ENCODE measurements at places on chromosomes 1 and 21. TPM values are rescaled to one million over a fixed set of nuclear protein-coding genes. Genes with fewer than 3 reads are reported as not detected.

GRCh38 chr1:234608025-234608910 lies 1.7 kb downstream of the IRF2BP2 start:
- H3K4me1 ChIP-seq, result peaks cover 69% of the 10 kb centered on the region
- H3K27me3 ChIP-seq, result no peaks in the 10 kb centered on the region
- peaks cover 28% of the 10 kb centered on the region for H3K36me3 ChIP-seq
- H3K4me3 ChIP-seq, result peak overlapping the region; percentile 93
- peak overlapping the region; percentile 99 for H3K27ac ChIP-seq

DNA sequence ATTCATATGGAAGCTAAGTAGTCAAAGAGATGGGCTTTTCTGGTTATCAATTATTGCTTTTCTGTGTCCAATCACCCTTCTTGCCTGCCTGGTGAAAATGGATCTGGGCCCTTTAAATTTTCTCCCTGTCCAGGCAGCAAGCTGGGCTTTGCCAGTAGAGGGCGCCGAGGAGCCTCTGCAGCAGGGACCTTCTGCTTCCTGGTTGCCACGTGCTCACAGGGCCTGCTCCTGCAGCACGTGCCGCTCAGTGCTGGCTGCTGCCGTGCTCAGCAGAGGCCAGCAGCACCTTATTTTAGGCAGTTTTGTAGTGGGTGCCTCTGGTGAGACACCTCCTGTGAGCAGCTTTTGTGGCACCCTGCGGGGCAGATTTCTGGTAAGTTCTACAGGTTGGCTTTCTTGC lies 4.0 kb downstream of the ACTL8 start:
- no peak for DNase-seq
- H3K4me3 ChIP-seq, result no peak overlapping the region
- no peaks in the 10 kb centered on the region for H3K4me1 ChIP-seq
- H3K36me3 ChIP-seq, result no peaks in the 10 kb centered on the region
- H3K27ac ChIP-seq, result no peak overlapping the region

DNA sequence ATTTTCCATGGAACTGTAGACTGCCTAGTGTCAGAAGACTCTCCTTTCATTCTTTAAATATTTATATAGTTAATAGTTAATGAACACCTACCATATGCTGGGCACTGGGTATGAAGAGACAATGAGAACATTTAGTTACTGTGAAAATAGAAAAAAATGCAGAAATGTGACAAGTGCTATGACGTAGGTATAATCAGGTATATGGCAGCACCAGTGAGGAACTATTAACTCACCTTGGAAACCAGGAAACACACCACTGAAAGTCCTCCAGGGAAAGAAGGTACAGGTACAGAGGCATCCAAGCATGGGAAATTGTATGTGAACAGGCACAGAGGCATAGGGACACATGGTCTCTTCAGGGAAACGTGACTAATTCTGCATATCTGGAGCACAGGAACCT lies 42.3 kb downstream of the DPT start:
- no peak for DNase-seq
- peaks cover 27% of the 10 kb centered on the region for H3K4me1 ChIP-seq
- H3K36me3 ChIP-seq, result peaks cover 6% of the 10 kb centered on the region
- no peak overlapping the region for H3K4me3 ChIP-seq
- H3K27me3 ChIP-seq, result no peaks in the 10 kb centered on the region

Gene TARS2
- 13.6 TPM for total RNA-seq

Gene SPRR2A
- not detected for total RNA-seq

DNA sequence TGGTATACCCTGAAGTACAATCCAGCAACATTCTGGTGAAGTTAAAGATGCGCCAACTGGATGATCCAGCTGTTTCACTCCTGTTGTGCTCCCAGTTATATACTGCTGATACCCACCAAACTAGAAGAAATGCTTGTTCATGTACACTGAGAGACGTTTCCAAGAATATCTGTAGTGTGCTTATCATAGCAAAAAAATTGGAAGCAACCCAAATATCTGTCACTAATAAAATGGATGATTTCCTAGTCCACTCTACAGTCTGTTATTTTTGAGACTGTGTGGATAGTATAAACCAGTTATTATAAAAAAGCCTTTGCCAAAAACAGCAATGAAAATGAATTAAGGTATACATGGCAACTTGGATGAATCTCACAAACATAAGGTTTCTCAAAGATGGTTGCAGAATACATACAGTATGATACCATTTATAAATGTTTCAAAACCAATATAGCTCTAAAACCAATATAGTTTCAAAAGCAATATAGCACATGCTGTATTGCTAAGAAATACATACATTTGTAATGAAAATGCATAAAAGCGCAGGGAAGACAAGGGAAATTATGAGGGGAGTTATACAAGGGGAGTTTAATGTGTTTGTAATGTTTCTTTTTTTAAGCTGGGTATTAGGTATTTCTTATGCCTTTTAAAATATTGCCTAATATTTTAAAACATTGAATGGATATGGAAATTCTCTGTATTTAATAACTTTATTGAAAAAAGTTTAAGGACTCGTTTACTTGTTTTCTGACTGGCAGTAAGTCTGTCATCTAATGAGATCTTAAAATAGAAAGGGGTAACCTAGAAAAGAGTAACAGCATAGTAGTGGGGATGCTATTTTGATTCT lies 36.5 kb downstream of the GPSM2 start:
- DNase-seq, result no peak
- H3K36me3 ChIP-seq, result peaks cover 3% of the 10 kb centered on the region
- no peaks in the 10 kb centered on the region for H3K27me3 ChIP-seq

DNA sequence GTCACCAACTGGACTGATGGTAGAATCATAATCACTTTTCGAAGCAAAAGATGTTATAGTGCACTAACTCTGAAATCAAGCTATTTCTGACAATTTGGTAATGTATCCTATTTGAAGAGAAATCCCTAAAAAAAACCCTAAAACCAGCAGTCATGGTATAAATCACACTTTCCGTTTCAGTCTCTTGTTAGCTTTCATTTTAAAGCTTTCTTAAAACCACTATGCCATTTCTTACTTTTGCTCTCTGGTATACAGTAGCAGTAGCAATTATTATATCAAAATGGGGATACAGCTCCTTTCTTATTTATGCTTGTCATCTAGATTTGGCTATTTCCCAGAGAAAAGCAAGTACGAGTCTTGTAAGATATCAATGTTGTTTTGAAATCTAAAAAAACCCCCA lies 323.3 kb downstream of the KCTD3 start:
- H3K4me3 ChIP-seq, result no peak overlapping the region
- peaks cover 15% of the 10 kb centered on the region for H3K27me3 ChIP-seq
- H3K4me1 ChIP-seq, result no peaks in the 10 kb centered on the region
- H3K27ac ChIP-seq, result no peak overlapping the region
- H3K36me3 ChIP-seq, result no peaks in the 10 kb centered on the region

Gene LGALS8
- 36.5 TPM for total RNA-seq

GRCh38 chr1:198523182-198523950 lies 17.1 kb downstream of the ATP6V1G3 start:
- no peak overlapping the region for H3K27ac ChIP-seq
- H3K36me3 ChIP-seq, result no peaks in the 10 kb centered on the region
- no peak for DNase-seq
- H3K4me3 ChIP-seq, result no peak overlapping the region
- peaks cover 13% of the 10 kb centered on the region for H3K4me1 ChIP-seq

DNA sequence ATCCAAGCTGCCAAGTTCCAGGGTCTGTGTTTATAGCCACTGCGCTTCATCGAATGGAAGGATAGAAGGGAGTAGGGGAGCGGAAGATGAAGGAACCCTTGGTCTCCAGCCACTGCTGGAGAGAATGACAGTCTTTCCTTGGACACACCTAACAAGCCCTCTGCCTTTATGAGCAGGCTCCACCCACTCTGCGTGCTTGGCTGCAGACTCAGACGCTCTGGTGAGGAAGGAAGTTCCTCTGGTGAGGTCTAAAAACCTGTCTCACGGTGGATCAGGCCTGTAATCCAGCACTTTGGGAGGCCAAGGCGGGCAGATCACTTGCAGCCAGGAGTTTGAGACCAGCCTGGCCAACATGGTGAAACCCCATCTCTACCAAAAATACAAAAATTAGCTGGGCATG lies 55.4 kb downstream of the MATN1 start:
- no peak overlapping the region for H3K4me3 ChIP-seq

Gene ELOVL1
- 103 TPM for total RNA-seq

- H3K36me3 ChIP-seq, result peaks cover 1% of the 10 kb centered on the region
- H3K27me3 ChIP-seq, result no peaks in the 10 kb centered on the region
- no peak overlapping the region for H3K4me3 ChIP-seq
- peaks cover 2% of the 10 kb centered on the region for H3K4me1 ChIP-seq
- H3K27ac ChIP-seq, result no peak overlapping the region
- DNase-seq, result no peak
Measured at GRCh38 chr1:1623181-1623630, 7.9 kb downstream of the MIB2 start.

- H3K4me1 ChIP-seq, result peaks cover 17% of the 10 kb centered on the region
- no peak overlapping the region for H3K4me3 ChIP-seq
- no peak for DNase-seq
Measured at GRCh38 chr1:225863167-225863566, 19.0 kb downstream of the TMEM63A start.

- no peak overlapping the region for H3K27ac ChIP-seq
- H3K27me3 ChIP-seq, result no peaks in the 10 kb centered on the region
- no peak overlapping the region for H3K4me3 ChIP-seq
- H3K4me1 ChIP-seq, result no peaks in the 10 kb centered on the region
- no peaks in the 10 kb centered on the region for H3K36me3 ChIP-seq
Measured at GRCh38 chr1:22763487-22764200, 53.0 kb downstream of the EPHB2 start.

GRCh38 chr21:39721885-39722284 lies 23.1 kb upstream of the IGSF5 start:
- H3K36me3 ChIP-seq, result no peaks in the 10 kb centered on the region
- no peak for DNase-seq
- H3K27ac ChIP-seq, result no peak overlapping the region
- no peaks in the 10 kb centered on the region for H3K4me1 ChIP-seq

DNA sequence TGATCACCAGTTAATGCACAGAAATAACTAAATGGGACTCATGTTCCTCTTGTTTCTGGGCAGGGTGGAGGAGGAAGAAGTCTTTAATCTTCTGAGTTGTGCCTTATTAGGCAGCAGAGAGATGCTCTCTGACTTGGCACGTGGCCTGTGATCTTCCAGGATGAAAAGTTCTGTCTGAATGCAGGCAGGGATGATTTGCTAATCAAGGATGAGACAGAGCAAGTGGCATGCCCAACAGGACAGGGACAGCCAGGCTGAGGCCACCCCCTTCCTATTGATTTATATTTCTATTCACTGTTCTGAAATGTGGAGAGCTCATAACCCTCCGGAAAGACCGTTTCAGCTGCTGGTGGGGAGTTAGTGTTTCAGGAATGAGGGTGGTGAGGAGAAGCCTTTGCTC lies 477.8 kb upstream of the CAMK1G start:
- no peaks in the 10 kb centered on the region for H3K36me3 ChIP-seq
- no peak overlapping the region for H3K4me3 ChIP-seq
- H3K27ac ChIP-seq, result no peak overlapping the region
- DNase-seq, result no peak
- H3K4me1 ChIP-seq, result peaks cover 25% of the 10 kb centered on the region
- peaks cover 9% of the 10 kb centered on the region for H3K27me3 ChIP-seq

Gene ITLN2
- total RNA-seq, result not detected

Gene CTTNBP2NL
- total RNA-seq, result 52.2 TPM

Gene AQP10
- not detected for total RNA-seq

DNA sequence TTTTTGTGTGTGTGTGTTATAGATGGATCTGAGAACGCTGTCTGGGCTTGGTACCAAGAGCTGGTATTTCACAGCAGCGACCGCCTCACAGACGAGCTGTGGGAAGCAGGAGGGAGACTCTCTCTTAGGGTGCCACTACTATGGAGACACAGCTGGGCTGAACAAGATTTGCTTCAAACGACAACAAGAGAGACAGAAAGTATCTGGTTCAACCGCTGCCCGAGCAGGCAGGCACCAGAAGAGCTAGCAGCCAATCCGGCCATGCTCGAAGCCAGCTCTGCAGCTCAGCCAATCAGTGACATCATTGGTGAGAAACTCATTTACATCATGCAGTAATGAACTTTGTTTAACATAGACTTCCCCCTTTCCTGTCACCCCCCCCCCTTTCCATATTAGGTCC lies 341.3 kb downstream of the USP25 start:
- no peak for DNase-seq
- H3K4me1 ChIP-seq, result peaks cover 19% of the 10 kb centered on the region
- no peaks in the 10 kb centered on the region for H3K36me3 ChIP-seq
- H3K27ac ChIP-seq, result no peak overlapping the region
- no peaks in the 10 kb centered on the region for H3K27me3 ChIP-seq
- H3K4me3 ChIP-seq, result no peak overlapping the region

- no peaks in the 10 kb centered on the region for H3K36me3 ChIP-seq
- no peaks in the 10 kb centered on the region for H3K4me1 ChIP-seq
- no peaks in the 10 kb centered on the region for H3K27me3 ChIP-seq
- H3K4me3 ChIP-seq, result no peak overlapping the region
- DNase-seq, result no peak
- no peak overlapping the region for H3K27ac ChIP-seq
Measured at GRCh38 chr1:13600762-13601453, 17.3 kb downstream of the PDPN start.

- H3K27ac ChIP-seq, result no peak overlapping the region
- no peaks in the 10 kb centered on the region for H3K36me3 ChIP-seq
- no peaks in the 10 kb centered on the region for H3K27me3 ChIP-seq
- peaks cover 3% of the 10 kb centered on the region for H3K4me1 ChIP-seq
- DNase-seq, result no peak
Measured at GRCh38 chr1:56287721-56288120, 291.6 kb downstream of the PLPP3 start.

Gene TMCC2
- 5.5 TPM for total RNA-seq

GRCh38 chr1:116920211-116920610 lies 10.5 kb downstream of the PTGFRN start:
- H3K4me3 ChIP-seq, result no peak overlapping the region
- H3K4me1 ChIP-seq, result peaks cover 11% of the 10 kb centered on the region
- no peak overlapping the region for H3K27ac ChIP-seq
- no peaks in the 10 kb centered on the region for H3K27me3 ChIP-seq

- no peak overlapping the region for H3K4me3 ChIP-seq
- peaks cover 3% of the 10 kb centered on the region for H3K27me3 ChIP-seq
- H3K4me1 ChIP-seq, result no peaks in the 10 kb centered on the region
Measured at GRCh38 chr1:100342348-100342747, 10.0 kb upstream of the CDC14A start.

Gene FMO2
- total RNA-seq, result 0.24 TPM

Gene TRIM67
- 2.9 TPM for total RNA-seq

- no peak overlapping the region for H3K27ac ChIP-seq
- H3K4me3 ChIP-seq, result no peak overlapping the region
- H3K36me3 ChIP-seq, result peaks cover 6% of the 10 kb centered on the region
- no peak for DNase-seq
Measured at GRCh38 chr1:99606306-99606705, 39.6 kb upstream of the PALMD start.

DNA sequence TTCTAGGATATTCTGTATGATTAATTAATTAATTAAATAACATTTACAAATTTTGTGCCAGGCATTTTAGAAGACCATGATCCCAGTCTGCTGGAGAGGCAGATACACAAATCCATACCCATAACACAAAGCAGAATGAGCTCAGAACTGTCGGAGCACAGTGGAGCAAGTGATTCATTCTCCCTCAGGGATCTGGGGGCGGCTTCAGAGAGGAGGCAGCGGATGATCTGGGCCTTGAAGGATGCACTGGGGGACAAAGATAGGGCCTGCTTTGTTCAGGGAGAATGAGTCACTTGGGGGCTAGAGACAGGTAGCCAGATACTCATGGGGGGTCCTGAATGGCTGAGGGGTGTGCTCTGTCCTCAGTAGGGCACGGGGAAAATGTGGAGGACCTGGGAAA lies 50.9 kb upstream of the TRABD2B start:
- peaks cover 68% of the 10 kb centered on the region for H3K4me1 ChIP-seq
- DNase-seq, result no peak
- H3K27ac ChIP-seq, result peak overlapping the region; percentile 93
